ENCODE measurements at places on chromosomes 3 and 15.

DNA sequence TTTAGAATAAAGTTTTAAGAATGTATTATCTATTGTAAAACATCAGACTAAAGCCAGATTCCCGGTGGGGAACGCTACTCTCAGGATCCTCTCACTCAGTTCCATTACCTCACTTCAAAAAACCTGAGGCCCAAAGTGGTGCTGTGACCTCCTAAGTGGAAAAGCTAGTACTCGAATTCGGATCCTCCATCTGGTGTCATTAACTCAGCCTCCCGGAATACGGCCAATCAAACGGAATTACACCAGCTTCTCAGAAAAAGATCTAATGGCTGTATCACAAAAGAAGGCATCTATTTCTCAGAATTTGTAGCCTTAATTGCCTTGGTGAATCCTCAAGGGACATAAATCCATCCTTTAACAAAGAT is 627 bp downstream of the ACAD11 start:
- DNase-seq = no peak

- DNase-seq = no peak
Observed at GRCh38 chr3:32816439-32817256, 1.1 kb upstream of the TRIM71 start.

DNA sequence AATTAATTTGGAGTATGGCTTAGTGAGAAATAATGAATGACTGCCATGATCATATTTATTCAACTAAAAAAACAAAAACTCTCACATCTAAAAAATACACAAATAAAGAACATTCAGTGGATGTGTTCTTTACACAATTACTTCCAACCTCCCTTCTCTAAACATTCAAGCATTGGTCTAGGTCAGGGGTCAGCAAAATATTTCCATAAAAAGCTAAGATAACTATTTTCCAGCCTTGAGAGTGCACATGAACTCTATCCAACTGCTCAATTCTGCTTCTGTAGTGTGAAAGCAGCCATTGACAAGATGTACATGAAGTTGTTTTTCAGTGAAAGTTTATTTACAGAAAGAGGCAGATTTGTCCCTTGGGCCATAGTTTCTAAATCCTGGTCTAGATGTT is 406.3 kb downstream of the MAGI1 start:
- no peak for DNase-seq

DNA sequence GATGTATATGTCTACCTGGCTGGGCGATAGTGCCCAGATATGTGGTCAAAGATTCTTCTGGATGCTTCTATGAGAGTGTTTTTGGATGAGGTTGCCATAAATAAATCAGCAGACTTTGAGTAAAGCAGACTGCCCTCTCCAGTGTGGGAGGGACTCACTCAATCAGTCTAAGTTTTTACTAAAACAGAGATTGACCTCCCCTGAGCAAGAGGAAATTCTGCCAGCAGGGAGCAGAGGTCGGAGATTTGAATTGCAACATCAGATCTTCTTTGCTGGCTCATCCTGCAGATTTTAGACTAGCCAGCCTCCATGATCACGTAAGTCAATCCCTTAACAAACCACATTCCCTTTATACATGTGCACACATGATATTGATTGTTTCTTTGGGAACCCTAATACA is 300.9 kb downstream of the MCTP2 start:
- DNase-seq = no peak

DNA sequence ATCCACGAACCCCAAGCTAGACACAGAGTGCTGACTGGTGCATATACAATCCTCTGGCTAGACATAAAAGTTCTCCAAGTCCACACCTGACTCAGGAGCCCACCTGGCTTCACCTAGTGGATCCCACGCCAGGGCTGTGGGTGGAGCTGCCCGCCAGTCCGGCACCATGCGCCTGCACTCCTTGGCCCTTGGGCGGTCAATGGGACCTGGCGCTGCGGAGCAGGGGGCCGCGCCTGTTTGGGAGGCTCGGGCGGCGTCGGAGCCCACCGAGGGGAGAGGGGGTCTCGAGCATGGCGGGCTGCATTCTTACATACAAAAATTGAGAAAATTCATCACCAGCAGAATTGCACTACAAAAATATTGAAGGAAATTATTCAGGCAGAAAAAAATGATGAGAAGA is 120.7 kb upstream of the FAN1 start:
- DNase-seq = no peak

DNA sequence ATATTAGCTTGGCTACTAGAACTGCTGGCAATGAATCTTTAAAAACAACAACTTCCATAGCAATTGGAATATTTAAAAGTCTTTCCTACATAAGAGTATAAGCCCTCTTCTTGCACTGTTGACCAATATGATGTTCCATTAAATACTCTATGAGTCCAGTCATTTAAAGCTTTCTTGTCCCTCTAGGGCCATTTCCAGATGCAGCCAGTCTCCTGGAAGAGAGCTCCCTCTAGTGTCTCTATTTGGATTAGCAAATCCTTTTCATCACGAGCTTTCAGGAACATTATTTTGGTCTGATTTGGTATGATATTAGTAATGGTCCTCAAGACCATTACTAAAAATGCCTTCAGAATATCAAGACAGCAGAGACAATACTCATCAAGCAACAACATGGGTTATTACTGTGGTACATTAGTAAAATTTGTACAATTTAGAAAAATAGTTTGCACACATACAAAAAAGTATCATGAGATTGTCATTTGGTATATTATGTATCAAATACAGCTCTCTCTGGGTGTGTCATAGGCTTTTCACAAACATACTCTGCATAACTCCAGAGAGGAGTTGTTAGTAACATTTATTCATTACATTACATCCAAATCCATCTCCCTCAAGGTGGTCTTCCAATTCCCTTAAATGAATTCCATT is 101.3 kb downstream of the DPH6 start:
- DNase-seq = no peak

DNA sequence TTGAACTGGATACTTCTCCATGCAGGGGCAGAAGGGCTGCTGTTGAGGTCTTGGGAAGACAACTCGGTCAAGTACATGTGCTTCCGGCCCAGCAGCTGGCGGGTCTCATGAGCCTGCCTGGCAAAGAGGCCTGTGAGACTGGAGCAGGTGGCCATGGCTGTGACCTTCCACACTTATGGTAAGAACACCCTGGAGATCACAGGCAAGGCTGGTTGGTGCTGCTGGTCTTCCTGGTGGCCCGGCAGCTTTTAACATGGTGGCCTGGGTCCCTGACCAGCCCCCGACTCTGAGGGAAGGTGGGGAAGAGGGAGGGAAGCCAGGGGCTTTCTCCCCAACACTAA is 15.4 kb downstream of the CHRD start:
- no peak for DNase-seq

- DNase-seq = no peak
Observed at GRCh38 chr3:120642368-120642948, 39.6 kb downstream of the HGD start.

DNA sequence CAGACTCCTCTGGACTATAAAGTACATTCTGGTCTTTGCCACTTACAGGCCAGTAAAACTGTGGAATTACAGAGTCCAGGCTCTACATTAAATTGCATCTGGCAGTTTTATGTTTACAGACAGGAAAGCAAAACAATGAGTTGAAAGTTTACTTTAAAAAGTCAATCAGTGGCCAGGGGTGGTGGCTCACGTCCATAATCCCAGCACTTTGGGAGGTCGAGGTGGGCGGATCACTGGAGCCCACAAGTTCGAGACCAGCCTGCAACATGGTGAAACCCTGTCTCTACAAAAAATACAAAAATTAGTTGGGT is 53.8 kb downstream of the TM4SF4 start:
- DNase-seq = no peak

- peak; percentile 24 for DNase-seq
Observed at GRCh38 chr3:50503504-50504342, at the start of gene CACNA2D2. Gene CACNA2D2, minus strand, starts transcription at chr3:50503634. Its CDS starts 211 bp downstream, at chr3:50503423.

DNA sequence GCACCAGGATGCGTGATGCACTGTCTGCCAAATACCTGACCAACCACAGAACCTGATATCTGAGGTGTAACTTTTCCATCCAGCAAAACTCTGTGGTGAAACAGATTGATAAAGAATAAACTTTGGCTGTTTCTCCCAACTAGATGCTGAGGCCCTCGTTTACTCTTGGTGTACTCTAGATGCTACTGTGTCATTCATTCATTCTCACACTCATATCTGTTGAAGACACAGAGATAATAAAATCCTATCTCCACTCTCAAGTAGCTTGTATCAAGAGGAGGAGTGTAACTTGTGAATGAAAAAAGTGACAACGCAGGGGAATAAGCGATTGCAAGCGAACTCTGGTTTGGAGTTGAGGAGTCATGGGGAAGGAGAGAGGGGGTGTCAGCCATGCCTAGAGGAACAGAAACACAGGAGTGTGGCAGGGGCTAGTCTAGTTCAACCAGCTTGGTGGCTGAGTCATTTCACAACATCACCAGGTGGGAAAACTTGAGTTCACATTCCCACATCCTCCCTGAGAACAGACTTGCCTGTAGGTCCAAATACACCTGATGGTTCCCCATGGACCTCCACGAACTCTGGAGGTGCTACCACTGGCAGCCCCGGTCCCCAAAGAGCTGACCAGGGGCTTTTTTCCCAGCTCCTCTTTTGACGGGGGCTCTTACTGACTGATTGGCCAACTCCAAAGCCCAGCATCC is 73.3 kb upstream of the SNRK start:
- DNase-seq = no peak

GRCh38 chr3:45616158-45616557 is 21.6 kb downstream of the LIMD1 start:
- DNase-seq = no peak

- DNase-seq = no peak
Observed at GRCh38 chr15:39270221-39270855, 310.5 kb upstream of the THBS1 start.

DNA sequence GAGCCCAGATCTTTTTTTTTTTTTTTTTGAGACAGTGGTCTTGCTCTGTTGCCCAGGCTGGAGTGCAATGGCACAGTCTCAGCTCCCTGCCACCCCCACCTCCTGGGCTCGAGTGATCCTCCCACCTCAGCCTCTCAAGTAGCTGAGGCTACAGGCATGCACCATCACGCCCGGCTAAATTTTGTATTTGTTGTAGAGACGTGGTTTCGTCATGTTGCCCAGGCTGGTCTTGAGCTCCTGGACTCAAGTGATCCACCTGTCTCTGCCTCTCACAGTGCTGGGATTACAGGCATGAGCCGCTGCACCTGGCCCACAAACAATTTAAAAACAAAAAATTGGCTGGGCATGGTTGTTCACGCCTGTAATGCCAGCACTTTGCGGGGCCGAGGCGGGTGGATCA is 22.6 kb upstream of the SLC6A6 start:
- no peak for DNase-seq

GRCh38 chr3:46114323-46114988 is 87.2 kb upstream of the XCR1 start:
- no peak for DNase-seq

DNA sequence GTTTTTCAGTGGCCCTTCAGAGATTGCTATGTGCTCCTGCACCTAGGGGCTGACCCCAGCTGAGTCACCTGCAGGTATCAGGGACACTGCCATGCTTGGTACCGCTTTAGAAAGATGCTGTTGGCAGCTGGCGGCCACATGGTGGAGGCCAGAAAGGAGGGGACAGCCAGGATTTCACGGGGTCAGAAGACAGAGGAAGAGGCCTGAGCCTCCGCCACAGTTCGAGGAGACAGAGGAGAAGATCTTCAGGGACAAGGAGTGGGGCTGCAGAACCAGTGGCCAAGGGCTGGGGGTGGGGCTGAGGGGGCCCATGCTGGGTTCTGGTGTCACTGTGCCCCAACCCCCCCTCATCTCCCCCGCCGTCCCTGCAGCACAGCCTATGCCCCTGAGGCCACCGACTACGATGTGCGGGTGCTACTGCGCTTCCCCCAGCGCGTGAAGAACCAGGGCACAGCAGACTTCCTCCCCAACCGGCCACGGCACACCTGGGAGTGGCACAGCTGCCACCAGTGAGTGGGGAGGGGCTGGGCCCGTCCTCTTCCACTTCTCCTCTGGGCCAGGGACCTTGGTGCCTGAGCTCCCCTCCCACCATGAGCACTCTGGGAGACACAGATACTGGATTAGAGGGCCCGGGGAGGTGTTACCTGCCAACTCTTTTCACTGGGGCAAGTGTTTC is 19.9 kb downstream of the LOXL1 start:
- DNase-seq = no peak

DNA sequence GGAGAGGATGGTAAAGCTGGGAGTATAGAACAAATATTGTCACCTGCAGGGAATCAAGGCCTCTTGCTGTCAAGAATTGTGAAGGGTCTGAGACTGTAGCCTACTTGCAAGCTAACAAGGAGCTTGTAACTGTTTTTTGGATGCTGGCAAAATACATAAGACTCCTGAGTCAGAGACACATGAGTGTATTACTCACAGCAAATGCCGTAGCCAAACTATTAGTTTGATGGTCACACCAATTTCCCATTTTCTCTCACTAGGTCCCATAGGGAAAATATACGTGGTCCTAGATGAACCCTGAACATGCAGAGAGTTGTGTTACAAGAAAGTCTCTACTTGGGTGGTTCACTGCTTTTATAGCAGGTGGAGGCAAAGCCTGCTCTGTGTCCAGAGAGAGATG is 44.7 kb upstream of the LIPC start:
- DNase-seq = no peak

DNA sequence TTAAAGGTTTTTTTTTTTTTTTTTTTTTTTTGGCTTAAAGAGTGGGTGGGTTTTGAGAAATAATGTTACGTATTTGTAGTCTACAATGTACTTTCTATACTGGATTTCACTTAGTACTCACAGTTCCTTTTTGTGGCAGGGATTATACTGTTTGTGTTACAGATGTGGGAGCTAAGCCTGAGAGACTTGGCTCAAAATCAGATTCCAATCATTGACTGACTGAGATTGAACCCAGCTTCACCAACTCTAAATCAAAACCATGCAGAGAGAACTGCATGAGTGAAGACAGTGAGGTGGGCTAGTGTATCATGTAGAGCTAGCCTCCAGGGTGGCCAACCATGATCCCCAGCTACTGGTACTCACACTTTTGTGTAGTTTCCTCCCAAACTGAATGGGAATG is 68.0 kb downstream of the TMEM108 start:
- DNase-seq = no peak

DNA sequence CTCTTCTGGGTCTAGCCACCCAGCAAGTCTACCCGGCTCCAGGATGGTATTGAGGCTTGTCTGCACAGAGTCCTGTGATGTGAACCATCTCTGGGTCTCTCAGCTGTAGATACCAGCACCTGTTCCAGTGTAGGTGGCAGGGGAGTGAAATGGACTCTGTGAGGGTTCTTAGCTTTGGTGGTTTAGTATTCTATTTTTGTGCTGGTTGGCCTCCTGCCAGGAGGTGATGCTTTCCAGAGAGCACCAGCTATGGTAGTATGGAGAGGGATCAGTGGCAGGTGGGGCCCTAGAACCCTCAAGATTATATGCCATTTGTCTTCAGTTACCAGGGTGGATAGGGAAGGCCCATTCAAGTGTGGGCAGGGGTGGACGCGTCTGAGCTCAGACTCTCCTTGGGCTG is 283.4 kb upstream of the LYSMD4 start:
- no peak for DNase-seq

GRCh38 chr3:157375342-157375986 is 61.2 kb upstream of the PTX3 start:
- DNase-seq = no peak

GRCh38 chr3:104556372-104557078 is 810.2 kb upstream of the ALCAM start:
- no peak for DNase-seq

GRCh38 chr3:71421475-71421819 is 162.1 kb downstream of the FOXP1 start:
- DNase-seq = no peak

GRCh38 chr15:68592544-68592943 is 13.8 kb downstream of the CORO2B start:
- DNase-seq = no peak
